ENCODE measurements at places on chromosomes 2 and 18. TPM values are rescaled to one million over a fixed set of nuclear protein-coding genes. Genes with fewer than 3 reads are reported as not detected.

The COL3A1 gene
- polyA plus RNA-seq = not detected

The CPS1 gene
- polyA plus RNA-seq = not detected

The ADI1 gene
- polyA plus RNA-seq = 24.1 TPM

The EMILIN1 gene
- 0.85 TPM for polyA plus RNA-seq

The ST6GAL2 gene
- polyA plus RNA-seq = not detected

The ATOH8 gene
- not detected for polyA plus RNA-seq

The FAM228A gene
- not detected for polyA plus RNA-seq

The HOXD1 gene
- polyA plus RNA-seq = not detected

Data from CD8-positive, alpha-beta memory T cell (primary cell).